HCT116 (cell line): ENCODE measurements at places on chromosomes 3 and 15. TPM values are rescaled to one million over a fixed set of nuclear protein-coding genes. Genes with fewer than 3 reads are reported as not detected.

The TMCO5A gene
- not detected for total RNA-seq

The SCG5 gene
- total RNA-seq = 1.7 TPM

The MUSTN1 gene
- total RNA-seq = 0.44 TPM

The FANCD2OS gene
- total RNA-seq = not detected

The TNFSF10 gene
- 0.20 TPM for total RNA-seq

The FOXB1 gene
- total RNA-seq = not detected

The IL12A gene
- 2.8 TPM for total RNA-seq

GRCh38 chr3:71104121-71104541 lies 479.4 kb downstream of the FOXP1 start:
- H3K4me3 ChIP-seq = no peak overlapping the region
- H3K27me3 ChIP-seq = no peaks in the 10 kb centered on the region
- DNase-seq = no peak
- H3K36me3 ChIP-seq = no peaks in the 10 kb centered on the region

- DNase-seq = no peak
- no peak overlapping the region for H3K27ac ChIP-seq
- H3K27me3 ChIP-seq = no peaks in the 10 kb centered on the region
- H3K4me1 ChIP-seq = no peaks in the 10 kb centered on the region
- H3K4me3 ChIP-seq = no peak overlapping the region
- no peaks in the 10 kb centered on the region for H3K36me3 ChIP-seq
These were observed 223.3 kb downstream of the RAP2B start for GRCh38 chr3:153385343-153385742.

- no peak within 1 kb of the TSS for H3K4me3 ChIP-seq
- H3K36me3 ChIP-seq = no peaks in the 10 kb centered on the region
- no peak for DNase-seq
- no peaks in the 10 kb centered on the region for H3K4me1 ChIP-seq
These were observed at the start of the genes LRRC34 and LRRIQ4 for GRCh38 chr3:169812332-169813235. Gene LRRC34, minus strand, starts transcription at chr3:169812904. Its CDS starts 356 bp downstream, at chr3:169812548. Gene LRRIQ4, plus strand, starts transcription at chr3:169812870. Its CDS starts 9,052 bp downstream, at chr3:169821922.

DNA sequence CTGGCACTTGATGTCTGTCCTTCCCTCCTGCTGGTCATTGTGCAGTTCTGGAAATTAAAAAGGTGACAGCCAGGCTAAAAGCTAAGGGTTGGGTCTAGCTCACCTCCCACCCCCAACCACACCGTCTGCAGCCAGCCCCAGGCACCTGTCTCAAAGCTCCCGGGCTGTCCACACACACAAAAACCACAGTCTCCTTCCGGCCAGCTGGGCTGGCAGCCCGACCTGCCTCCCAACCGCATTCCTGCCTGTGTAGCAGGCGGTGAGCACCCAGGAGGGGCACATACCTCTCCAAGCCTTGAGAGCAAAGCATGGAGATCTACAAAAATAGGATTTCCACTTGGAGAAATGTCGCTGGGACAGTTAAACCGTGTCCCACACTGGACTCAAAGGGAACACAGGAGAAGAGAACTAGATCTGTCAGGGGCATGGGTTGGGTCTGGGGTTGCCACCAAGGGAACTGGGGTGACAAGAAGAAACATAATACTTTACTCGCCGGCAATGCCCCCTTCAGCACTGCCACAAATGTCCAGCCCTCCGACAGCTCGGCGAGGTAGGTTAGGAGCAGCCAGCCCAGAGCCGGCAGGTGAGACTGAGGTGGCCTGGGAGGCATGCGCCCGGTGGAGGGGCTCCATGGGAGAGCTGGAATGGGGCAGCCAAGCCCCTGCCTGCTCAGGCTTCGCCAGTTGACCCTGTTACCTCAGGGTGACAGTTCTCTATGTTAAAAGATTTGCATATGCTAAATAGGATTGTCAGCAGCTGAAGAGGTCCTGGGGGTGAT lies 52.2 kb downstream of the EXOG start:
- DNase-seq = no peak
- no peaks in the 10 kb centered on the region for H3K4me1 ChIP-seq
- no peak overlapping the region for H3K4me3 ChIP-seq
- no peak overlapping the region for H3K27ac ChIP-seq

DNA sequence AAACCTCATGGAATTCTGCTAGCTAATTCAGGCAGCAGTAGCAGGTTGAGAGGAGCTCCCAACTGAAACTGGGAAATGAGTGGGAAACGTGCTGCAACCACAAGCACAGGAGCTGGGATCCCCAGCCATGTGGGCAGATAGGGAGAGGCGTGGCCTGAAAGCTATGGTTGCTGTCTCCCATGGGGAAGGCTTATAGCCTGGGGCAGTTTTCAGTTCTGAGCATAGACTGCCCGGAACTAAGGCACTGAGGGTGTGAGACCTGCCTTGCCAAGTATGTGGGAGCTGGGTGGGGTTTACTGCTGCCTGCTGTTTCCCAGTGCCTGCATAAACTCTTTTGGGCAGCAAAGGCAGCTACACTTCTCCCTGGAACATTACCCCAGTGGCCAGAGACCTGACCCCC lies 229.5 kb downstream of the TUSC7 start:
- no peaks in the 10 kb centered on the region for H3K27me3 ChIP-seq
- no peak for DNase-seq
- no peak overlapping the region for H3K27ac ChIP-seq
- no peaks in the 10 kb centered on the region for H3K36me3 ChIP-seq
- H3K4me3 ChIP-seq = no peak overlapping the region
- H3K4me1 ChIP-seq = no peaks in the 10 kb centered on the region

DNA sequence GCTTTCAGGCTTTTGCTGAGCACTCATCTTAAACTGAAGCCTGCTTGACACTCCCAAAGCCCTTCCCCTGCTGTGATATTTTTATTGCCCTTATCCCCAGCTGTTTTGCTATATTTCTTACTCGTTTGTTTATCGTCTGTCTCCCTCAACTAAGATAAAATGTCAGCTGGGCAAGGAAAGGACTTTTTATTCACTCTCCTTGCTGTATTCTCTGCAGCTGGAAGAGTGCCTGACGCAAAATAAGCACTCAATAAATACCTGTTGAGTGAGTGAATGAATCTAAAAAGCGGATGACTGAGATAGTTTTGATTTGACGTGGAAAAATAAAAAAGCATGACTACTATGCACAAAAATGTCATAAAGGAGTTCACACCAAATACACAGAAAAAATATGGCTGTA lies 84.8 kb upstream of the POMGNT2 start:
- no peak for DNase-seq
- H3K27ac ChIP-seq = no peak overlapping the region
- H3K36me3 ChIP-seq = no peaks in the 10 kb centered on the region
- H3K27me3 ChIP-seq = no peaks in the 10 kb centered on the region
- H3K4me1 ChIP-seq = no peaks in the 10 kb centered on the region

- no peak overlapping the region for H3K4me3 ChIP-seq
- H3K27ac ChIP-seq = no peak overlapping the region
- DNase-seq = no peak
- H3K4me1 ChIP-seq = 0 out of 2 replicates have a peak, but pooled peaks cover 2% of the 10 kb centered on the region
- no peaks in the 10 kb centered on the region for H3K27me3 ChIP-seq
These were observed 55.7 kb downstream of the SLC4A7 start for GRCh38 chr3:27428446-27428845.
